Panc1 (cell line): ENCODE measurements at places on chromosomes 12 and 14.
A peak's percentile ranks its signal among the peaks of the same experiment; 100 is the strongest.

DNA sequence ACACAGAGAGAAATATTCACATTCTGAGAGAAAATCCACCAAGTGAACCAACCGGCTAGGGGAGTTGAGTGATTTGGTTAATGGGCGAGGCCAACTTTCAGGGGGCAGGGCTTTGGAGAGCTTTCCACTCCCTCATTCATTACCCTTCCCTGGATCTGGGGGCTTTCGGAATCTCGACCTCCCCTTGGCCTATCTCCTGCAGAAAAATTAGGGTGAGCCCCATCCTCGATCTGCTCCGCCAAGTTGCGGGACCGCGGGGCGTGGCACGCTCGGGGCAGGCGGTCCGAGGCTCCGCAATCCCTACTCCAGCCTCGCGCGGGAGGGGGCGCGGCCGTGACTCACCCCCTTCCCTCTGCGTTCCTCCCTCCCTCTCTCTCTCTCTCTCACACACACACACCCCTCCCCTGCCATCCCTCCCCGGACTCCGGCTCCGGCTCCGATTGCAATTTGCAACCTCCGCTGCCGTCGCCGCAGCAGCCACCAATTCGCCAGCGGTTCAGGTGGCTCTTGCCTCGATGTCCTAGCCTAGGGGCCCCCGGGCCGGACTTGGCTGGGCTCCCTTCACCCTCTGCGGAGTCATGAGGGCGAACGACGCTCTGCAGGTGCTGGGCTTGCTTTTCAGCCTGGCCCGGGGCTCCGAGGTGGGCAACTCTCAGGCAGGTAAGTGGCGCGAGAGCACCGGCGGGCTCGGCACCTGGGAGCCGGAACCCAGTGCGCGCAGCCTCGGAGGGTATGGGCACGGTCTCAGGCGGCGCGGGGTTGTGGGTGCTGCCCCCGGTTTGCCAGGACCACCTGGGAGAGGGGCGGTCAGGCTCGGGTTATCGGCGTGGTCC lies at the start of gene ERBB3:
TSS of gene ERBB3 (plus strand) at position 443 of the 833 bp plus-strand sequence. CDS start at position 579, 136 bp downstream.
- peak; percentile 36 for DNase-seq

- no peak for DNase-seq
Measured at GRCh38 chr12:64931981-64932380, 107.5 kb downstream of the TBC1D30 start.

DNA sequence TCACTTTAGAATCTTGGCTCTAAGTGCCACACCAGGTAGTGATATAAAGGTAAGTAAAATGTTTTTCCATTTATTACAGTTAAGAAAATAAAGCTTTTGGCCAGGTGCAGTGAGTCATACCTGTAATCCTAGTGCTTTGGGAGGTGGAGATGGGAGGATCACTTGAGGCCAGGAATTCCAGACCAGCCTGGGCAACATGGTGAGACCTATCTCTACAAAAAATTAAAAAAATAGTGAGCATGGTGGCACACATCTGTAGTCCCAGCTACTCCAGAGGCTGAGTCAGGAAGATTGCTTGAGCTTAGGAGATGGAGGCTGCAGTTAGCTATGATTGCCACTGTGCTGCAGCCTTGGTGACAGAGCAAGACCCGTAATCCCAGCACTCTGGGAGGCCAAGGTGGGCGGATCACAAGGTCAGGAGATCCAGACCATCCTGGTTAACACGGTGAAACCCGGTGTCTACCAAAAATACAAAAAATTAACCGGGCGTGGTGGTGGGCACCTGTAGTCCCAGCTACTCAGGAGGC lies 5.0 kb downstream of the FANCM start:
- no peak for DNase-seq

GRCh38 chr14:50045039-50045711 lies 71.2 kb downstream of the VCPKMT start:
- no peak for DNase-seq

DNA sequence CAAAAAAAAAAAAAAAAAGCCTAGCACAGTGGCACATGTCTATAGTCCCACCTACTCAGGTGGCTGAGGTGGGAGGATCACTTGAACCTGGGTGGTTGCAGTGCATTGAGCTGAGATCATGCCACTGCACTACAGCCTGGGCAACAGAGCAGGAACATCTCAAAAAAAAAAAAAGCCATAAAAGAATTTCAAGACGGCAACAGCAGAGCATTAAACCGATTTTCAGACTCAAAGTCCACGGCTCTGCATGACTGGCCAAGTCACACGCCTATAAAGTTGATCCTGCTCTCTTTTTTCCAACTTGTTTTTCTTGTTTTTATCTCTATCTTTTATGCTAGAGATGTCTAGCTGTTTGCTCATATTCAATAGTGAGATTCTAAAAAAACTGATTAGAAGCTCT lies 45.3 kb downstream of the FBXO34 start:
- no peak for DNase-seq

DNA sequence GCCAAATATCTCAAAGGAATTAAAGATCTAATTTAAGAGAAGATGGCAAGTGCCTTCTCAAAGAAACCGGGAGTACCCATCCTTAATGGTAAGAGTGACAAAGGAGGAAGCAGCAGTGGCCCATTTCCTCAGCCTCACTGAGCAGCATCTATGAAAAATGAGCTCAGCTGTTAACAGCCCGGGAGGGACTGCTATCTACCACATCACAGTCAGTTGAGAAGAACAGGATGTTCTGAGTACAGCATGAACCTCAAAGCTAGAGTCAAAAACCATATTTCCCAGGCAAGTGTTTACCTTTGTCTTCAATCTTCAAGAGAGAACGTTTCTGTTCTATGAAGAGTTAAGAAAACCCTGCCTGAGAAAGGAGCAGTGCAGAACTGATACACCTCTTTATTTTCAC lies 115.0 kb downstream of the BTG1 start:
- no peak for DNase-seq

GRCh38 chr14:61765225-61765943 lies 3.2 kb downstream of the SNAPC1 start:
- DNase-seq, result no peak

- no peak for DNase-seq
Measured at GRCh38 chr12:40616383-40616915, 75.8 kb upstream of the CNTN1 start.

GRCh38 chr12:32549675-32550079 lies 129.4 kb upstream of the DNM1L start:
- no peak for DNase-seq

- DNase-seq, result no peak
Measured at GRCh38 chr12:116247377-116247776, 30.1 kb downstream of the MED13L start.

- peak; percentile 91 for DNase-seq
Measured at GRCh38 chr12:26112703-26113147, 12.1 kb downstream of the BHLHE41 start.

- DNase-seq, result no peak
Measured at GRCh38 chr14:78721756-78722480, 551.7 kb downstream of the NRXN3 start.

- DNase-seq, result no peak
Measured at GRCh38 chr14:101491841-101492240, 69.5 kb upstream of the DIO3 start.

DNA sequence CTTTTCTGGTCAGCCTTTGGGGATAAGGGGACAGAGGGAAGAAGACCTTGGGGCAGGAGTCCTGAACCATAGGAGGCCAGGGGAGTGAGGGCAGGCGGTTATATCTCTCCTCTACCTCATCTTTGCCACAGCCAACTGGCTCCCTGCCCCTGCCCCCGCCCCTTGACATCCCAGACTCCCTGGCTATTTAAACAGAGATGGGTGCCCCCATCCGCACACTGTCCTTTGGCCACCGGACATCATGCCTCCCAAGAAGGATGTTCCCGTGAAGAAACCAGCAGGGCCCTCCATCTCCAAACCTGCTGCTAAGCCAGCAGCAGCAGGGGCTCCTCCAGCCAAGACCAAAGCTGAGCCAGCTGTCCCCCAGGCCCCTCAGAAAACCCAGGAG lies 1.3 kb downstream of the MYL6B start:
- no peak for DNase-seq

DNA sequence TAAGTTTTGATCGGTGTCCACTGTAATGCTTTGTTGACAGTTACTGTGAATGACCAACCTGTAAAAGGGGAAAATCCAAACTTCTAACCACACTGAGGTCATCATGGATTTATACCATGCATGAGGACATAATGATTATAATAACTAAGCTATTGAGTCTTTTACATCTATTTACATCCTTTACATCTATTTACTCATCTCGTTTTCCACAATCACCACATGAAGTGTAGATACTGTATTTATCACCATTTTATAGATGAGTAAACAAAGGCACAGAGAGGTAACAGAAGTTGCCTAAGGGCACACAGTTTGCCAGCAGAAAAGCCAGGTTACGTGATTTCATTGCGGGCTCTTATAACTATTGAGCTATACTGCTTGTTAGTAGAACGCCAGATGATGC lies 27.9 kb upstream of the EID3 start:
- DNase-seq, result no peak

GRCh38 chr12:62762645-62763044 lies 172.3 kb downstream of the PPM1H start:
- no peak for DNase-seq

- DNase-seq, result no peak
Measured at GRCh38 chr12:129762436-129762835, 141.4 kb downstream of the TMEM132D start.

DNA sequence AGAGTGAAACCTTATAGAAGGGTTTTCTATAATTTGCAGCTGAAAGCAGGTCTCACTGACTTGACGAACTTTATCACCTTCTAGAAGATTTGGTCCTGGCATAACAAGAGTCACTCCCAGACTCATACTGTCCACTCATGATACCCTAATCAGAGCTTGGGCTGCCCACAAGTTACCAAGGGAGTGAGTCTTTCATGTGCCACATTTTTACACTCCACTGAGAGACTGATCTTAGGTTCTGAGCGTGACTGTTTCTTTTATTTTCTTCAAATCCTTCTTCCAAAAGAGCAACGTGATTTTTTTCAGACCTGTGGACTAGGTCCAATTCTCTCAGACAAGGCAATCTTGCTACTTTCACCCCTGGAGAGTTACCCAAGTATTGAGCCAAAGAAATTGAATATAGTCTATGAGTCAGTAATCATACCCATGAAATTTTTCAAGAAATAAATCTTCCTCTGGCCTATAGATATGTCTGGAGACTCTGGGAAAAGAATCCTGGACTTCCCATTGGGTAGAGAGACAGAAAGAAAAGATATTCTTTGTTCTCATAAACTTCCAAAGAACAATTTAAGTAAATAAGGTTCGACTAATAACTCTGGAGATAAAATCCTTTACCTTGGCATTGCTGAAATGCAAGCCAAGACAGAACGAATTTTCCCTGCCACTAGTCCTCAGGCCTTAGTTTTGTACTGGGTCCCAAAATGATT lies 26.9 kb downstream of the SIX1 start:
- DNase-seq, result no peak

DNA sequence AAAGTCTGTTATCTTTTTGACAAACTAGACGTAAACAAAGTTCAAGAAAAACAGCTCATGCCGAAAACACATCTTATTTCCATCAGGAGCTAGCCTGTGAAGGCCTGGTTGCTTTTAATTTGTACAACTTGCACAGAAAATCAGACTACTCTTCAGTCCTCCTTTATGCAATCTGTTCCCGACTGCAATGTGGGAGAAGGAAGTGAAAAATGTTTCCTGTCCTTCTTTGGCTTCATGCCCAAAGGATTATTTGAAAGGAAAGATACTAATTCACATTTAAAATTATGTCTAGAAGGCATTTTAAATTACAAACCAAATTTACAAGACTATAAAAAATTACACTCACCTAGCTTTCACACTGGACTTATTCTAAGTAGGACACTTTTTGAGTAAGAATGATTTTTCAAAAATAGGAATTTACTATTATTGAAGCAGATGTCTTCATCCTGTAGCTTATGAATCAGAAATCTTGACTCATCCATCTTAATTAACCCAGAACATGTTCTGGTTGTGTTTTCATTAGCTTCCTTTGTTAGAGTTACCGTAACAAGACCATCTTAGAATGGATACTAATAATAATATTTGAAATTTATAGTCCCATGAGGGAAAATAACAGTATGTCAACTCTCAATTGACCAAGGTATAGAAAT lies 272.6 kb downstream of the PRKD1 start:
- DNase-seq, result no peak

- DNase-seq, result no peak
Measured at GRCh38 chr12:126999352-126999751, 1267.6 kb upstream of the TMEM132C start.

- DNase-seq, result no peak
Measured at GRCh38 chr12:51023625-51024382, 2.4 kb downstream of the SLC11A2 start.

DNA sequence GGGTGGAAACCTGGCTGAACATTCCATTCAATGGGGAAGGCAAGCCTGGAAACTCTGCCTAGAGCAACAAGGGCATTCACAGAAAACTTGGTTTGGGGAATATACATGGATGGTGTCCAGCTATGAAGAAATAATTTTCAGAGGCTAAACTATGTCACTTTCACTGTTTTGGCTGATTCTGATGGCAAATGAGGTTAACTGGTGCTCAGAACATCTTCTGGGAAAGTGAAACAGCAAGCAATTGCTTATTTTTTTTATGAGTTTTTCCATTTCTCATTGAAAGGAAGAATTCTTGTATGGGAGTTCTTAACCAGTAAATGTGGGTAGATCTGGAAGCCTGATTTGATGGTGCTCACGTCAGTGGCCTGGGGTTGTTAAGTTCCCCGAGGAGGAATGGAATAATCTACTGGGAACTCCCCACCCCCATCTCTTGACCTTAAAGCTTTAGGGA lies 132.8 kb upstream of the BTG1 start:
- DNase-seq, result no peak

GRCh38 chr12:124311292-124312109 lies 16.6 kb downstream of the RFLNA start:
- DNase-seq, result no peak

- DNase-seq, result peak; percentile 61
Measured at GRCh38 chr12:27822076-27822712, 42.2 kb upstream of the MANSC4 start.
